CD4-positive, alpha-beta T cell treated with Interleukin-10 for 1 hour (primary cell): ENCODE measurements at places on chromosomes 7 and 10.

DNA sequence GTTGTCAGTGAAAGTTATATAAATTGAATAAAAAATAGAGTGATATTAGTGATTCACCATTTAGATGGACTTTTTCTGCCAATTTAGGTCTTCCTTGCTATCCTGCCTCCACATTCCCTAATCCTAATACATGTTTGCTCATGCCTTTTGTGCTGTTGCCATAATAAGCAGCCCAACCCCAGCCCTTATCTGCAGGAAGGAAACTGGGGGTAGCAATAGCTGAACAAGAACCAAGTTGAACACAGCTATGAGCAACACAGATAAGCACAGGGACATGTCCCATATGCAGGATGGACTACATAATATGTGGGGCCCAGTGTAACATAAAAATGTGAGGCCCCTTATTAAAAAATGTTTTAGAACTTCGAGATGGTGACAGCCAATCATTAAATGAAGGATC is 91.2 kb upstream of the AHR start:
- DNase-seq = no peak

GRCh38 chr7:115221456-115221855 is 299.6 kb downstream of the MDFIC start:
- no peak for DNase-seq

- DNase-seq = no peak
Observed at GRCh38 chr7:133360201-133360600, 107.3 kb downstream of the EXOC4 start.

DNA sequence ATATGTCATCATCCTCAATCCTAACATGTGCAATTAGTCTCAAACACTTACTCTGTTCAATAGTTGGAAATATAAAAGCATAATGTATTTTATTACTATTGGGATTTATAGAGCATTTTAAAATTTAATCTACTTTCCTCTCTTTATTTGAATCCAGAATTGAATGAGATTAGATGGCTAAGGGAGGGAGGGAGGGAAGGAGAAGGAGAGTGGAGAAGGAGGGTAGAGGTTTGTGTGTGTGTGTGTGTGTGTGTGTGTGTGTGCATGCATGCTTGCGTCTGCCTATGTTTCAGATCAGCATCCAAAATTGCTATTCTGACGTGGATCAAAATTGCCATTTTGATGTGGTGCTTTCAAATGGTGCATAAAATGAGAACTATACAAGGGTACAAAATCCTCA is 90.8 kb downstream of the NRP1 start:
- DNase-seq = no peak

DNA sequence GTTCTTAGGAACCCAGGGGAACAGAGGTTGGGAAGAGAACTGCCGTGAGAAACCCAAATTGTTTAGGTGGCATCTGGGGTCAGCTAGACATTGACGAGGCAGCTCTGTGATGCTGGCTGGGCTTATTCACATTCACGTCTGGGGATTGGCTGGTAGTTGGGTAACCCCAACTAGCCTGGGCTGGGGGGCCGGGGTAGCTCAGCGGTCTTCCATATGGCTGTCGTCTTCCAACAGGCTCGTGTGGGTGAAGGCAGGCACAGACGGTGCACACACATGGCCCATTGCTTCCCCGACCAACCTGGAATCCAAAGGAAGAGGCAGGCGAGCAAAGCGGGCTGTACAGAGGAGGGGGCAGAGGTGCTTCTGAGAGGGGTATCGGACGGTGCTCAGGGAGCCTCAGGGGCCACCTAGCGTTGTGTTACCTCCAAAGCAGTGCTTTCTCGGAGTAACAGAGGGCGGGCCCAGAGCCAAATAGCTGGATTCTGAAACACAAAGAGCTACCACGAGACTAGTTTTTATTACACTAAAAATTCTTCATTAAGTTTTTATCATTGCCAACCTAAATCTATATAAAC is 34.5 kb downstream of the MKI67 start:
- DNase-seq = no peak

DNA sequence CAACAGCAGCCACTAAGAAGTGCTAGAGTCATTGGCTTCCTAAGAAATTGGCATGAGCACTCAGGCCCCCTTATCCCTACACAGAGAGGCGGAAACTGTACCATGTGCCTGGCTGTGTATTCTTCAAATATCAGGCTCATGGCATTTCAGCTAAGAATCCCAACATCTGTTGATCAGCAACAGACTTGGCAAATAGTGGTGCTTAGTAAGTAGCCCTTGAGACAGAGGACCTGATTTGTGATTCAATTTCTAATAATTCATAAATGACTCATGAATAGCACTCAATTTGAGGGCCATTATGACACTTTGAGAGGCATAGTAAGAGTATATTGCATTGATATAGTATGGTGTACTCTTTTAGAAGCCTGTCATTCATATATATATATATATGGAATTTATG is 309.1 kb downstream of the LRMDA start:
- DNase-seq = no peak

DNA sequence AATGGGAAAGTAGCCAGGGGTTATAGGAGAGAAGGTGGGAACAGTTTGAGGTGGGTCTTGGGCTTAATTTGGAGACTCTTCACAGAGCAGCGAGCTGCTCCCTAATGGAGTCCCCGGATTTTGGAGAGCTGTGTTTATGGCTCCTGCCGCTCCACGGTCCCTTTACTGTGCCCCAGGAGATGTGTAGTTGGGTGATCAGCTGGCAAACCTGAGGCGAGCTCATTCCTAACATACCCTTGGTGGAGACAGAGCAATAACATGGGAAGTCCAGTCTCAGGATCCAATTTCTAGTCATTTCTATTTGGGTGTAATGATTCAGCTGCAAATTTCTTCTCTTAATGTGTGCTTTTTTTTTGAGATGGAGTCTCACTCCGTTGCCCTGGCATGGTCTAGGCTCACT is 1.5 kb downstream of the GARIN1A start:
- no peak for DNase-seq

- DNase-seq = no peak
Observed at GRCh38 chr7:94632338-94633013, 23.5 kb downstream of the SGCE start.

DNA sequence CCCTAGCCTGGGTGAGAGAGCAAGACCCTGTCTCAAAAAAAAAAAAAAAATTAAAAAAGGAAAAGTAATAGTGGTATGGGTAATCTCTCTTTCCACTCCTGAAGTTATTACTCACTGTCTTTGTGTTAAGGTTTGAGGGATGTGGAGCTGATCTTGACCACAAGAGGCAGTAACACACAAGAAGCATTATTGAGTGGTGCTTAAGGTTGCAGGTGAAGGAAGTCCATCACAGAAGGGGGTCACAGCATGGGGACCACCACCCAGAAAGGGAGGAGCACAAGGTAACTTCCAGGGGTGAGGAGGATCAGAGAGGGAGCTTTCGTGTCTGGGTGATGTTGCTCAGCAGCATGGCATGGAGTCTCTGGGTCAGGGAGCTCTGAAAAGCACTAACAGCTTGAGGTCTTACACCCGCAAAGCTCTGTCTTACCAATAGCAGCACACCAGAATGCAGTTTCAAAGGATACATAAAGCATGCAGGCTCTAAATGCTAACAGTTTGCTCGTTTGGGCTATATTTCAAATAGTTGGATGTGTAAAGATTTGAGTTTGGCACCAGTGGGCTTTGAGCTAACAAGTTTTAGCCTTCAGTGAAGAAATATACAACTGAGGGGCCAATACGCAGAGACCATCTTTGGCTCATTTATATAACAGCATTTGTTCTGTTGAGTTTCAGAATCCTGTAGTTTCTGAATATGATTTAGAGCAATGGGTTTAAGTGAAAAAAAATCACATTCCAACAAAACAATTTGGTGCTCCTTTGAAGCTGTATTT is 100.4 kb upstream of the DNAJC1 start:
- DNase-seq = peak; percentile 11

DNA sequence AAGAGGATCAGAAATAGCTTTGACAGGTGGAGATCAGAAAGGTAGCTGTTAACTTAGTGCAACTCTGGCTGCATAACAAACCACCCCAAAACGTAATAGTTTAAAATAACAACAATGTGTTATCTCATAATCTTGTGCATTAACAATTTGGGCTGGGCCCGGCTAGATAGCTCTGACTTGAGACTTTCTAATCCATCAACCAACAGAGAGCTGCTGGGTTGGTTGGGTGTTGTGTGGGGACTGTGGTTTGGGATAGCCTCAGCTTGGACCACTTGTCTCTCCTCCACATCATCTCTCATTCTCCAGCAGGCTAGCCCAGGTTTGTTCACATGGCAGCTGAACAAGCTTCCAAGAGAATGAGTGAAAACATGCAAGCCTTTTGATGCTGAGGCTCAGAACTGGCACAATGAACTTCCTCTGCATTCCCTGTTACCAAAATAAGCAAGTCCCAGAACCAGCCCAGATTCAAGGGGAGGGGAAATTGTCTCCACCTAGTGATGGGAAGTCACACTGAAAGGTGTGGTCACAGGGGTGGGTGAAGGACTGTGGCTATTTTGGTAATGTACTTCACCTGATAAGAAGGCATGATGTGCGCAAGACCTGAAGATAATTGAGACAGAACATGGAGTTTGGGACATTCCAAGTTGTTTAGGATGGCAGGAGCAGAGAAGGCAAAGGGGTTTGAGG is 20.4 kb upstream of the ASAH2 start:
- no peak for DNase-seq

DNA sequence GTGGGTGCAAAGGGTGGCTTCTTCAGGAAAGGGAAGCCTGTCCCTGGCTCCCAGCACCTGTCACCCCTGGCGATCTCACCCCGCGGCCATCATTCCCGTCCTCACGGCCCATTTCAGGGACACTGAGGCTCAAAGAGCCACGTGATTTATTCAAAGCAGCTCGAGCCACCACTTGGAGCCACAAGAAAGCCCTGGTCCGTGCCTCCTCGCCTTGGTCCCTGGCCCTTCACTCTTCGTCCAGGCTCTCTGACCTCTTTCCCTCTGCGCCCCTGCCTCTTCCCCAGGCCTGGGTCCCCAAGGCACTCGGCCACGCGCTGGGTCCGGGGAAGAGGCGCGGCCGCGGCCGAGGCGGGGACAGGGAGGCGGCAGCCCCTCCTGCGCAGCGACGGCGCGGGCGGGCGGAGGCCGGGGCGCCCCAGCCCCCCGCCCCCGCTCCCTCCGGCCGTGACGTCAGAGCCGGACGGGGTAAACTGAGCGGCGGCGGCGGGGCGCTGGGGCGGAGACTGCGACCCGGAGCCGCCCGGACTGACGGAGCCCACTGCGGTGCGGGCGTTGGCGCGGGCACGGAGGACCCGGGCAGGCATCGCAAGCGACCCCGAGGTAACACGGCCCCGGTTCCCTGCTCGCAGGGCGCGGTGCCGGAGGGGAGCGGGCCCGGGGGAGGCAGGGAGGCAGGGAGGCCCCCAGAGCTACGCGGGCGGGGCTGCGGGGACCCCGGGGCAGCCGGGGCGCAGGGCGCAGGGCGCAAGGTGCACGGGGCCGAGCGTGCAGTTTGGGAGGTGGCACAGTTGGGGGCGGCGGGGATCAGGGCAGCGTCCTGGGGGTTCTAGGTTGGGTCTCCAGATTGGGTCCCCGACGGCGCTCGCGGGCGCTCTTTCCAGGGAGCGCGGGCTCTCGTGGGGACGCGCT is at the start of gene SLC18A2:
Gene SLC18A2 (plus strand): TSS at position 494 of the 909 bp plus-strand sequence. CDS start 580 bp downstream, outside the sequence.
- DNase-seq = no peak

DNA sequence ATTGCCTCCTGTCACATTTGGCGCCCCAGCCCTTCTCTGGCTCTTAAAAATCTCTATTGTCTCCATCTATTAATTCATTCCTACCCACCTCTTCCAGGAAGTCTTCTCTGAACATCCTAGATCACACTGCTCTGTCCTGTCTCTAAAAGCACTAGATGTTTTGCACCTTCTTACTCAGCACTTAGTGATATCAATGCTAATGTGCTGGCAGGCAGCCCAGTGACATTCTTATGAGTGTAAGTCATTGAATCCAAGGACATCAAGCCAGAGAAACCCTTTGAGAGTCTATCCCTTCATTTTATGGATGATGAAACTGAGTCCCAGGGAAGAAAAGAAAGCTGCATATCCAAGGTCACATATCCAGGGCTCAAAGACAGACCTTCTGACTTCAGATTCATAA is 48.3 kb upstream of the PAX2 start:
- DNase-seq = no peak

- DNase-seq = no peak
Observed at GRCh38 chr10:96999337-96999736, 167.2 kb downstream of the LCOR start.

DNA sequence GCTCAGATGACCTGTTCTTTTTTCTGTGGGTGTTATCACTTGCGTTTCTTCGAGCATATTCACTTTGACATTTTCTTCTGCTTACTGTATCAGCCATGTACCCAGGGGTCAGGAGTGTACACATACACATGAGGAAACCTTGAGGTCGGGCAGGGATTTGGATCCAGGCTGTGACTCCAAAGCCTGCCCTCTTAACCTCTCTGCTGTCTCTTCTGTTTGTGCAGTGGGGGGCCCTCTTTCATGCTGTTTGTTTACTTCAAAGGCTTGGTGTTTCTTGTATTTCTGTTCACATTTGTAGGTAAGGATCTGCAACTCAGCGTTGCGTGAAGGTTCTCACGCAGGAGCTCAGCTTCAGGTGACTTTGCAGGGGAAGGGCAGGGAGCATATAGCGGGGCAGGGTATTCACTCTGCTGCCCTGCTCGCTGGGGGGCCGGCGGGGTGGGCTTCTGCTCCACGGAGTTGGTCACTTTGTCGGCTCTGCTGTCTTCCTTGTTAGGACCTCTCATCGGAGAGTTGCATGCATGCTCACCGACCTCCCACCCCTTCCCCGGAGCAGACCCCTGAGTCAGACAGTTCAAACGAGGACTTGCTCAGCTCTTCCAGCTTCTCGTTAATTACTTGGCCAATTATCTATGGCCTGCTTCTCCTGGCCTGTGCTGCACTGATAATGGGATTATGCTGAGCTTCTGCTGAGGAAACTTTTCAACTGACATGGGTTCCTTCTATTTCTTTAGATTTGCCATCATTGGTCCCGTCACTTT is 77.5 kb downstream of the SDK1 start:
- DNase-seq = no peak

DNA sequence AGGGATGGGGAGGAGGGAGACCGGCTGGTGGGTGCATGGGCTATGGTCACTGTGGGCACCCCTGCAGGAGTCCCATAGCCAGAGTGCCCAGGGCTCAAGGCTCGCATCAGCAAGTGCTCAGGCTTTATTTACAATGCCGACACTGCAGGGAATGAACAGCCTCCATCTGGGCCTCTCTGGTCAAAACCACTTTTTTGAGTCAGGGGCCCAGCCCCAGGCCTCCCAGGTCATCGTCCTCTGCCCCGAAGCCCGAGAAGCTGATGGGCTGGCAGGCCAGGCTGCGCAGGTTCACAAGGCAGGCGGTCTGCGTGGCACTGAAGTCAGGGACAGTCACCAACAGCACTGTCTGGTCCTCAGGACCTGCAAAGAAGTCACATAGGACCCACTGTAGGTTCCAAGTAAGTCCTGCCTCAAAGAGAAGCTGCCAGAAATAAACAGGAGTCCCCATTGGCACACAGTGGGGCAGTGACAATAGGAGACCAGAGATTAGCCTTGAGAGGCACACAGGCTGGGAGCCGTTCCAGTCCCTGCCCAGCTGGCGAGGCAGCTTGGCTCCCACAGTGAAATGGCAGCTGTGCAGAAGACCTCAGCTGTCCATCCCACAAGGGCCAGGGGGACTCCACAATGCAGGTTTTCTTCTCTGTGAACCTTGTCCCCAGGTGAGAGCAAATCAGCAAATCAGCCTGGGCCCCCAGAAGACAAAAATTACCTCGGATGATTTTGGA is 8.6 kb downstream of the POLD2 start:
- no peak for DNase-seq
